ENCODE measurements at places on chromosomes 2 and 18. TPM values are rescaled to one million over a fixed set of nuclear protein-coding genes. Genes with fewer than 3 reads are reported as not detected.

Gene COPS9
- total RNA-seq = 75.5 TPM

Gene RAD51AP2
- total RNA-seq = not detected

Gene NAT8
- total RNA-seq = not detected

Gene DSG1
- not detected for total RNA-seq

Gene CFAP65
- total RNA-seq = not detected

Gene SOX11
- total RNA-seq = 14.8 TPM

Gene SPATS2L
- 3.1 TPM for total RNA-seq

Gene SP3
- 127 TPM for total RNA-seq

Gene ALPP
- not detected for total RNA-seq

Gene NTSR2
- total RNA-seq = not detected

Gene CERKL
- total RNA-seq = not detected

Gene CD8B
- not detected for total RNA-seq

Gene CD226
- total RNA-seq = not detected

Gene MC2R
- not detected for total RNA-seq

Gene TMEM178A
- total RNA-seq = 0.52 TPM

Gene SLC19A3
- not detected for total RNA-seq

Gene FOXD4L1
- 0.80 TPM for total RNA-seq

Gene EFR3B
- total RNA-seq = not detected
